ENCODE measurements at places on chromosomes 4 and X.
A peak's percentile ranks its signal among the peaks of the same experiment; 100 is the strongest.

DNA sequence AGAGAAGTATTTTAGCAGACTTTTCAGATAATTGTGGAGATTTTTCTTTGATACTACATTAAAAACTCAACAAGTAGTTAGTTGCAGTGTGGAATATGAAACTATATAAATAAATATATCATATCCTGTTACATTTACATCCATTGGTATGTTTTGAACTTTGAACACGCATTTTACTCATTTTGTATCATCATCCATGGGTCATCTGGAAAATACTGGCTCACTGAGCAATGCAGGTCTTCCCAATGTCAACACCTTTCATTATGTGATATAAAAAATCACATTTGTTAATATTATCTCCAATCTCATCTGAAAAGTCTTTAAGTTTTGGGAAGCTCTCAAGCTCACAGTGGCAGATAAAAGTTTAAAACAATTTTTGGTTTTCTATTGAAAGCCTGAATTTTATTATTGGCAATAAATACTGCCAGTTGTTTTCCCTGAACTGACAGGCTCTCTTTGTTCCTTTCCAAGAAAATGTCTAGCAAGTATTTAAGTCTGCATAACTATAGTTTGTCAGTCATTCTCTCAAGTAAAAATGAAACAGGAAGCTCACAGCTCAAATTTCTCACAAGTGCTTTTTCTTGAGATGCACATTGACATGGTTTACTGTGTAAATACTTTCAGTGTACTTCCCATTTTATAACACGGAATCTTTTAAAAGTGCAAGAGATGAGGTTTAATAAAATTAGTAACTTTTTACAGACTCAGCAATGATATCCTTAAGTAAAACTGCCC, 183.5 kb upstream of the GPC4 start:
- no peak for DNase-seq

- DNase-seq: no peak
These were observed 3.9 kb upstream of the GLRB start for GRCh38 chr4:157072002-157072401.

- DNase-seq: no peak
These were observed 20.2 kb upstream of the RBPJ start for GRCh38 chr4:26300314-26301307.

GRCh38 chr4:169089004-169089403, 78.9 kb upstream of the CBR4 start:
- no peak for DNase-seq

DNA sequence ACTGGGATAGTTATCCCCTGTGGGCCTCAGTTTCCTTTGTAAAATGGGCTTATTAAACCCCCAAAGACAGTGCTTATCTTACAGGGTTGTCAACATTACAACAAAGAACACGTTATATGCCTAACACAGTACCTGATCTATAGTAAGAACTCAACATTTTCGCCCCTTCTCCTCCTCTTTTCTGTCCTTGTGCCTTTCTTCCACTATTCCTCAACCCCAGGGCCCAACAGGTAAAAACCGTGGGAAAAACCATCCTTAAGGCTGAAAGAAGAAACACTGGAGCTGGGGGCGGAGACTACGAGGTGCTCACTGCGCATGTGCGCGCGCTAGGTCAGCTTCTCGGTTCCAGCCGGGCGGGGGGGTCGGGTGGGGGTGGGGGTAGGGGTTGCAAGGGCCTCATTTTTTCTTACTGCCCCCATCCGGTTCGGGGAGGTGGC, 426 bp upstream of the XIAP start:
- DNase-seq: no peak

DNA sequence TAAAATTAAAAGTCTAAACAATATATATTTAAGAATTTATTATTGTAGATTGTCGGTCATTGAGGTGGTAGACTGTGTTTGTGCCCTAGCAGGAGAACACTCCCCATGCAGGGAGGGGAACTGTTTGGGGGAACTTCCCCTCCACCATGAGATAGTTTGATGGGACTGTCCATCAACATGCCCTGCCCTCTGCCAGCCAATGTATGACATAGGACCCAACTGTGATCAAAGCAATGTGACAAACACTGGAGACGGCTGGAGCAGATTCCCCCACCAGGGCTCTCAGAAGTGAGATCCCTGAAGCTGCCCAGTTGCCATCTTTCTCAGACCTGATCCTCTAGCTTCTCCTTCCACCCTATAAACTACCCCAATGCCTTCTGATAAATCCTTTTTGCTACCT, 44.9 kb downstream of the SH3KBP1 start:
- DNase-seq: no peak

DNA sequence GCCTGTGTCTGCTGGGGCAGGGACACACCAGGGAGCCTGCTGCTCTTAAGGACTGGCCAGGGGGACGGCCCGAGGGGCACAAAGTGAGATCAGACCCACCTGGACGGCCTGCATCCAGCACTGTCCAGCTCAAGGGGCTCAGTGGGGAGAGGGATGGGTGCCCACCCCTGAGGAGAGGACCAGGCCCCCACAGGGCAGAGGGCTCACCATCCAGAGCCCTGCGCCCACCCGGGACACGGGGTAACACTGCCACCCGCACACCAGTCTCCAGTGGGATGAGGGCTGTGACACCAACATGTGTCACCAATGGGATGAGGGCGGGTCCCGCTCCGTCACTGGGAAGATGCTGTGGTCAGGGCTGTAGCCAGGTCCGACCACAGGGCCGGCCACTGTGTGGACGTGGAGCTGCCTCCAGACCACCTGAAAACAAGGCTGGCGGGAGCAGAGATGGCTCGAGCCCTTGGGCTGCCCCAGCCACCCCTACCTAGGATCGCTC, 13.2 kb downstream of the DGKQ start:
- no peak for DNase-seq

GRCh38 chr4:165191348-165191656, 16.1 kb upstream of the KLHL2 start:
- DNase-seq: no peak

- no peak for DNase-seq
These were observed 586.7 kb downstream of the GBA3 start for GRCh38 chr4:23279377-23279986.

- DNase-seq: no peak
These were observed 152.3 kb downstream of the CENPC start for GRCh38 chr4:67393007-67393406.

DNA sequence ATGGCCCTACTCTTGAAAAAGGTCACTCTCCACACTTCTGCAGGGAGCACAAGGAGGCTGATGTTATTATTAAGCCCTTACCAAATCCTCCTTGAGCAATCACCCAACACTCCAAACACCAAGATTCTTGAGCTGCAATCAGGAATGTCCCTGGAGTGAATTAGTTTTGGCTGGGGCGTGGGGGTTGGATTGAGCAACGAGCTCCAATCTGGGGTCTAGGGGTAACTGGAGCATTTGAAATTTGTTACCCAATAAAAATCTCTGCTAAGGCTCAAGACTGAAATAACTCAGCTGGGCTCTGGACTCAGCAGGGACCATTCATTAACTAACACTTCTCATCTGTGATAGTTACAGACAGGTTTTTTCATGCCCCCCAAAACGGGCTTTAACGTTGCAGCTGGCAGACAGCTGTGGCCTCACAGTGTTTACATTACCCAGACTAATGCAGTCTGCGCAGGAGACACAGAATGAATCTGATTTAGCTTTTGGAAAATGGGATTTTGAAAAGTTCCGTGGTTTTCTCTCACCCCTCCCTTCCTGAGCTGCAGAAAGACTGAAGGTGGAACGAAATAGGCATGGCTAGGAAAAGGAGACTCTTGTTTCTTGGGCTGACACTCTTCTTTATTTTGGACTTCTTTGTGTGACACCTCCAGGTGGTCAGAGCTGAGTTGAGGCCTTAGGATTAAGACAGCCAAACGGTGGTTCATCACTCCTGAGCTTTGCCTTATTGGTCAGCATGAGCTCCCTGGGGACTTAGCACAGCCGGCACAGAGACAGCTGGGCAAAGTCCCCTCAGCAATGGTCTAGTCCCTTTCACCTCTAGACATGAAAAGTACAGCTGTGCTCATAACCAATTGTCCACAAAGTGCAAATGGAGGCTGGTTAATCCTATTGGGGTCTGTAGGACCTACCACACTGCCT, 26.6 kb downstream of the PLAC1 start:
- DNase-seq: no peak

- DNase-seq: no peak
These were observed 1.8 kb downstream of the DKK2 start for GRCh38 chr4:107034091-107034995.

GRCh38 chr4:62070291-62070852, 870.2 kb downstream of the ADGRL3 start:
- DNase-seq: no peak

GRCh38 chr4:142129931-142130330, 493.5 kb downstream of the IL15 start:
- no peak for DNase-seq

DNA sequence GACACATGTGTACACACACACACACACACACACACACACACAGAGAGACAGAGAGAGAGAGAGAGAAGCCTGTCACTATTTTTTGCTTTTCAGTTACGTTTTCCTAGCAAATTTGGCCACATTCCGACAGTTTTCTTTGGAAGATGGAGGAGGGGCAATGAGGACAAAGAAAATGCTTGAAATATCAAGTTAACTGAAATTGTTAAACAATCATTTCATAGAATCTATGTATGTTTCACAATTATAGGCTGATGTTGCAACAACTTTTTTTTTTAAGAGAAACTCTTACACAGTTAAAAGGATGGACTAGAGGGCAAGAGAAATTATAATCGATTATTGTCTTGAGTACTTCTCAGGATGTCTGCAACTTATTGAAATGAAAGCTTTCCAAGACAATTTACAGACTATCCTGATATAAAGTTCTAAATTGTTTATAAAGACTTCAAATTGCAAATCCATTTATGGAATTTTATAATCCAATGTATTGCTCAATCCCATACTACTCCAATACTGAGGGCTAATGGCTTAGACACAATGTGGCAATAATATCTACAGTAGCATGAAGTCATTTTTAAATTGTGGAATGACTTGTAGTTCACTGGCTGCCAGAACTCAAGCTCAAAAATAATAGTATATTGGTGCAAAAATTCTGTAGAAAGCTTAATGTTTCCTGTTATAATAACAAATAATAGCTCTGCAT, 647.0 kb upstream of the PCDH7 start:
- no peak for DNase-seq

- no peak for DNase-seq
These were observed 155.8 kb upstream of the IGFBP7 start for GRCh38 chr4:57265831-57266582.

GRCh38 chr4:183831683-183832082, 73.4 kb upstream of the STOX2 start:
- no peak for DNase-seq

- no peak for DNase-seq
These were observed 410.6 kb downstream of the IL1RAPL1 start for GRCh38 chrX:28997706-28998463.

DNA sequence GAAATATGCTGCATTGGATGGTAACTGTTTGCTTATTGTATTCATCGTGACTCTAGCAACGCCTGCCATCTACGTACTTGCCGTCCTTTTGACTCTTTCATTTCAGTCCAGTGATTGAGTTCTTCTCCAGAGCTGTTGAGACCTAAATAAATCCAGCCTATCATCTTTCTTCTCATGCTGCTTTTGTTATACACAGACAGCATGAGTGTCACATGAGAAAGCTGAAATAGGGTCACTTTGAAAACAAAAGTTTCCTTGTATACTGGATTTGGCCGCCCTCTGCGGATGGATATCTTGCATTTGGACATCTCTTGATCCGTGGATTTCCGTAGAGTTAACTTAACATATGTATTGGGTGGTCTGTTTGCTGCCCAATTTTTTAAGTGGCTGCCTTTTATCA, 67.2 kb downstream of the TMPRSS11F start:
- no peak for DNase-seq

DNA sequence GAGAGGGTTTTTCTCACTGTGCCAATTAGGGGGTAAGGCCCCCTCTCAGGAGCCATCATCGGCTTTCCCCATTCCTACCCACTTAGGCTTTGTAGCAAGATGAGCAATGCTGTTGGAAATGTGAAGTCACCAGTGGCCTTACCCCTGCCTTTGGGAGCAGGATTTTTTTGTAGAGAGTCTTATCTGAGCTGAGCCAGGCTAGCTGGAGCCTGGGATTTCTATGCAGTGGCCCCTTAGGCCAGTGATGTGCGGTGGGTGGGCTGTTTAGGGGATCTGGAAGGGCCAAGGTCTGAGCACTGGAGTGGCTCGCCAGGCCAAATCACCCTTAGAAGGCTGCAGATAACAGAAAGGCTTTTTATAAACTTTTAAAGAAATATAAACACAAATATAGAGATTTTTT, 4.2 kb downstream of the CXorf65 start:
- no peak for DNase-seq

- peak; percentile 57 for DNase-seq
These were observed 31.7 kb downstream of the RNF212 start for GRCh38 chr4:1081689-1082040.

DNA sequence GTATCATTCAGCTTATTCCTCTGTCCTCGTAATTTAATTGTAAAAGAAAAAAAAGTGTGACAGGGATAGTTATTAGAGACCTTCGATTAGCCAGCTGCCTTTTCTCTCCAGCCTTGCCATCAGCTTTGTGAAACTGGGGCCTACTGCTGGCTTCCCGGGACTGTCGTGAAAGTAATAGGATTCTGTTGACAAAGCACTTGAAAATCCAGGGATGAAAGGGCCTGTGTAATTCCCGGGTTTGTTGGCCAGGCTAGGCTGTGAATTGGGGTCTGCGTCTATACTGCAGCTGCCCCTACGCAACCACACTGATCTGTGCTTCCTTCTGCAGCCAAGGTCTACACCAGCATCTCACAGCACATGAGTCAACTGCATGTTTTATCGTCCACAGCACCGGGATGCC, 120.4 kb upstream of the SCML1 start:
- no peak for DNase-seq

GRCh38 chr4:15254236-15254880, 173.5 kb upstream of the C1QTNF7 start:
- no peak for DNase-seq

GRCh38 chr4:47391256-47391655, 72.2 kb downstream of the COMMD8 start:
- no peak for DNase-seq

DNA sequence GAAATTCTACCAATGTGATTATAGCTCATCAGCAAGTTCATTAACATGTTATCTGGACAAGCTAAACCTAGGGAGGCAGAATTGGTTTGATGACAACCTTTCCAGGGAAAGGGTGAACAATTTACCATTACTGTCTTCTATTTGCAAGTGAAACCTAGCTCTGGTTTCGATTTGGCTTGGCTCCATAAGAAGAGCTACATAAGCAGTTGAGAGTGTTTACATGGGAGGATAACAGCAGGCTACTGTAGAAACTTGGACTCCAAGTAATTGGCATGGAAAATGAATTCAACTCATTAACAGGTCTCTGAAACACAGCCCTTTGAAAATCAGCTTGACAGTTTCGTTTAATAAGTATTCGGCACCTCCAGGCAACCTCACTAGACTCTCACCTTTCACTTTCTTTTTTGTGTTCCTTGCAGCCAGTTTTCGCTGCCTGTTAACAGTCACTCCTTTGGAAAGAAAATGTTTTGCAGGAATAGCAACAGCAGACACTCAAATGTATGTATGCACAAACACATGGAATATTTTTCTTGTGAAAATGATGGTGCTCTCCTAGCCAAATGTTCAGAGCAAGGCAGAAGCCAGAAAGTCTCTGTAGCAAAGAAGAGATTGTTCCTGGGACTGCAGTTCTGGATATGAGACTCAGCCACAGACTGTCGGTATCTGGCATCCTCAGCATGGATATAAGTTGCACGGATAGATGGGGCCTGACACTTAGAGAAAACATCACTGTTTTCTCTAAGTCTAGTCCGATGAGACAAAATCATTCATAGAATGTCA, 27.5 kb downstream of the POU3F4 start:
- DNase-seq: no peak

GRCh38 chr4:39118034-39118658, 56.1 kb downstream of the KLHL5 start:
- DNase-seq: no peak

Measured in stimulated activated CD4-positive, alpha-beta T cell treated with anti-CD3 and anti-CD28 coated beads, Interleukin-1b, Interleukin-23, amount 100 ng/mL, for 48 hours (primary cell).